ENCODE measurements at places on chromosomes 4 and X.

DNA sequence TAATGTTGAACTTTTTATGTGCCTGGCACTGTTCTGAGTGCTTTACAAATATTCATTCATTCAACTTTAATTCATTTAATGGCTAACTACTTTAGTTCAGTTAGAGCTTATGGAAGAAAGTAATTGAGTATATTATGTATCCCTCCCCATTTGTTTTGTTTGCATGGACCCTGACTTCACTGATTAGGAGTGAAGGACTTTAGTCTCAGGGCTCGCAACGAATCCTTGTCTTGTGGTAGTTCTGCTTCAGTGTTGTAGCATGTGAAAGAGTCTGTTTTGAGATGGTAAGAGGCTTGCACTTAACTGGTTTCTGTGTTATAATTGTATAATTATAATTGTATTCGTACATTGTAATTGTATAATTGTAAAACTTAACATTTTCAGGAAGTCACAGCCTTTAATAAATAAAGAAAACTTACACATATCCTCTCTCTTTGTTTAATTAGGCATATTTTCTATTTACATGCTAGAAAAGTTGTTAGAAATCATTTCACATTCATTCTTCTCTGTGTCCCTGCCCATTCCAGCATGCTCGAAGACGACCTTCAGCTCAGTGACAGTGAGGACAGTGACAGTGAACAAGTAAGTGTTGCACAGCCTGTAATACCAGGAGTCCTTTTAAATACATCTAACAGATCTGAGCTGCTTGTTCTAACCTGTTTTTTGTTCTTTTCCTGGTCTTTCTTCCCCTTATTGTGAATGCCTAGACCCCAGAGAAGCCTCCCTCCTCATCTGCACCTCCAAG, 115.1 kb downstream of the KLHL8 start:
- DNase-seq = no peak

DNA sequence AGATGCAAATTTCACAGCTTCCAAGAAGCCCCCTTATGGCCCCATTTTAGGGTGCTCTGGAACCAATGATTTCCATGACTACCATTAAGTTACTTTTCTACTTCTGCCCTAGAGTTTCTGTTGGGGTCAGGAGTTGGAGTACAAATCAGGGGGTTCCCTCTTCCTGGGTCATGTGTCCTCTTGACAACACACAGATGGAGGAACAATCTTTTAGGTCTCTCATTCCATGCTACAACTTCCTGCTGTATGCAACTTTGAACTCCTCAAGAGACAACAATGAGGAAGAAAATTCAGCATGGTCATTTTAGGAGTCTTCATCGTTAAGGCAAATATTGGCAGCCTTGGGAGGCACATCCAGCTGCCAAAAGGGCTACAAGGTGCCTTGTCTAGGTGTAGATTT, 79.7 kb downstream of the SEL1L3 start:
- no peak for DNase-seq

- DNase-seq = no peak
Measured at GRCh38 chr4:120132935-120133334, 66.3 kb upstream of the MAD2L1 start.

- DNase-seq = no peak
Measured at GRCh38 chr4:172794307-172794703, 374.3 kb upstream of the GALNT7 start.

- no peak for DNase-seq
Measured at GRCh38 chr4:5980436-5981155, 37.6 kb downstream of the C4orf50 start.

DNA sequence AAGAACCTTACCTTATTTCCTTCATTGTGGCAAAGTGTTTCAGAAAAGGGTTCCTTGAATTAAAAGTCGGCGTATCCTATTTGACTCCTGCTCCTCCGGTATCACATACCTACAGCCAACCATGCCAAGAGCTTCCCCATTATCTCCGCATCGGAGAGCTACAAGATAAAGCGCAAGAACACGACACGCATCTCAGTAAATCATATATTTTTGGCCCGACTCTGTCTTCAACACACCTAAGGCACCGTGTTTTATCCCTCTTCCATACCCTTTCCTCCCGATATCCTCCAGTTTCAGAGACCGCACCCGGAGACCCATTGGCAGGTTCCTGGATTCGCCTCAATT, 497 bp upstream of the THAP9 start:
- DNase-seq = no peak

DNA sequence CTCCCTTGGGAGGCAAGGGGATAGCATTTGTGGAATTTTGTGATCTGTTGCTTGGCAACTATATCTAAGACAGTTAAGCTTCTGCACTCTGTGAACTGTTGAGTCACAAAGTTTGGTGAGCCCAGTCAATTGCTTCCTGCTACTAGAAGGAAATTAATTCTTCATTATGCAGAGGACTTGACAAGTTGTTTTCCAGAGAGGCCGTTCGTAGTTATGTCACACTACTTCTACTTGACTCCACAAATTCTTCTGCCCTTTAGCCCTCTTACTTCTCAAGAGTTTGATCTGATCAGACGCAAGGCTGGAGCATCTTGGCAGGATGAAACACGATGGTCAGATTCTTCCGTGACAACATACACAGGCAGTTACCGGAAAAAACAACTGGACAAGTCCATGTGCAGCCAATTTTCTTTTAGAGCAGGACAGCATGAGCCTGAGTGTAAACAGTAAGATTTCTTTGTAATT, at the start of gene C4orf51:
TSS of gene C4orf51 (plus strand) at position 156 of the 465 bp plus-strand sequence. CDS start at position 214, 58 bp downstream.
- DNase-seq = no peak

DNA sequence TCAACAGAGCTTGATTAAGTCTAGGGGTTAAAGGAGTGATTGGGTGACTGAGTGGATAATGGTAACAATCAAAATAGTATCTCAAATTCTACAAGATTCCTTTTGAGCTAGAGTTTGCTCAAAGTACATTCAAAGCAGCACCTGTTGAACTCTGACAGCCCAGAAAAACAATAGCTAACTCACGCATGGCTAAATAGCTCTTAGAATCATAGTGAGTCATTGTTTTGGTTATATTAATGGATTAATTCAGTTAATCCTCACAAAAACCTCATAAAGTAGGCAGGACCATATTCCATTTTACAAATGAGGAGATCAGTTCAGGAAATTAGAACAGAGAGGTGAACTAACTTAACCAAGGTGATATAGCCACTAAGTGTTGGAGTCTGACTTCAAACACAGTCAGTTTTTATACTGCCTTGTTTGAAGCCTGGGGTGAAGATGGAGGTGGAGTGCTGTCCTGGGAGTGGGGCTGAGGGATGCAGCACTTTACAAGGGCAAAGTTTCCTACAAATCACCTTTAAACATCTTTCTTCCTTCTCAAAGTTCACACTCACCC, 35.9 kb upstream of the PPM1K start:
- DNase-seq = no peak

DNA sequence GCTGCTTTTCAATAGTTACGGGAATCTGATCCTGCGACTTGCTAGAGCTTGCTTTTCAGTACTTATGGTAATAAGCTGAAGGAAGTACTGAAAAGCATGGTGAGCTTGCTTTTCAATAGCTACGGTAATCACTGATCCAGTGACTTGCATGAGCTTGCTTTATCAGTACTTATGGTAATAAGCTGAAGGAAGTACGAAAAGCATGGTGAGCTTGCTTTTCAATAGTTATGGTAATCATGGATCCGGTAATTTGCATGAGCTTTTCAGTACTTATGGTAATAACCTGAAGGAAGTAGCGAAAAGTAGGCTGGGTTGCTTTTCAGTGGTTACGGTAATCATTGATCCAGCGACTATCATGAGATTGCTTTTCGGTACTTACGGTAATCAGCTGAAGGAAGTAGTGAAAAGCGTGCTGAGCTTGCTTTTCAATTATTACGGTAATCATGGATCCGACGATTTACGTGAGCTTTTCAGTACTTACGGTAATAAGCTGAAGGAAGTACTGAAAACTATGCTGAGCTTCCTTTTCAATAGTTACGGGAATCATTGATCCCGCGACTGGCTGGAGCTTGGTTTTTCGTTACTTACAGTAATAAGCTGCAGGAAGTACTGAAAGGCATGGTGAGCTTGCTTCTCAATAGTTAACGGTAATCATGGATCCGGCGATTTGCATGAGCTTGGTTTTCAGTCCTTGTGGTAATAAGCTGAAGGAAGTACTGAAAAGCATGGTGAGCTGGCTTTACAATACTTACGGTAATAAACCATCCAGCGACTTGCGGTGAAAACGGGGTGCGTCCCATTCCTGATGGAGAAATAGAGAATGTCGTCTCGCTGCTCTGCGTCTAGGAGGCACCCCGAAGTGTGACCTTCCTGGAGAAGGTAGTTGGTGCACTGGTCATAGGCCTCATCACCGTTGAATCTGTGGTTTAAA, 6.5 kb downstream of the CRLF2 start:
- DNase-seq = no peak

DNA sequence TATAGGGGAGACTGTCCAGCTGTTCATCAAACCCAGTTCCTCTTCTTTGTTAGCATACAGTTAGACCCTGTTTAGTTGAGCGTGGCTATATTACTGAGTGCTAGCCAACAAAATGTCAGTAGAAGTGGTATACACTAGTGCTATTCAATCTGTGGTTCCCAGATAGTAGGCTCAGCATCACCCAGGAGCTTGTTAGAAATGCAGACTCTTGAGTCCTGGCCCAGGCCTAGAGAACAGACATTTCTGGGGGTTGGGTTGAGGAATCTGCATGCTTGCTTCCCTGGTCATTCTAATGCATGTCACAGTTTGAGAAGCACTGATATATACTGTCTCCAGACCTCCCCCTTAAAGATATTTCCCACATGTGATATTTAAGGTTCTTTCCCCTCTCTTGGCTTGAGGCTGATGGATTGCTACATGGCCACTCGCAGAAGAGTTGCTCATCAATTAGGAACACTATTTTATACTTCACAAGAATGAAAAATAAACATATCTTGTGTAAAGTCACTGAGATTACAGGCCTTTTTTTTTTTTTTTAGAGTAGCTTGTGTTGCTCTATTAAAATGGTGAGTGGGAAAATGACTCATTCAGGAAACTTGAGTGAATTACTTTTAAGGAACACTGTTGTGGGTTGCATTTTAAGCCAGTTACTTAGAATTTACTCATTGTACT, 289.0 kb downstream of the STIM2 start:
- DNase-seq = no peak

DNA sequence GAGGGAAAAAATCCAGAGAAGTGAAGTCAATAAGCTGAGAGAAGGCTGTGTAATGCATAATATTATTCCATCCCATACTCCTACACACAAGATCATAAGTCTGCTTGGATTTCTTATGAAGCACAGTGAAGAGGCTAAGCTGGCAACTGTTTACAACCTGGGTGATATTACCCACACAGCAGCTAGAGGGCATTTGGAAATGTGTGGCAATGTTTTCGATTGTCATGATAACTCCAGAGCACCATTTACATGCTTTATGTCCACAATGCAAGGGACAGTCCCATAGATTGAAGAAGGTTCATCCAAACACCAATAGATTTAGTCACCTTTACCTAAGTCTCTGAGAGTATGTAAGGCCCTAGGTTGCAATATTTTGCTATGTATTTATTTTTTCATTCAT, 412.2 kb downstream of the PPP3CA start:
- DNase-seq = no peak

GRCh38 chr4:39369301-39369700, 3.1 kb upstream of the RFC1 start:
- no peak for DNase-seq

DNA sequence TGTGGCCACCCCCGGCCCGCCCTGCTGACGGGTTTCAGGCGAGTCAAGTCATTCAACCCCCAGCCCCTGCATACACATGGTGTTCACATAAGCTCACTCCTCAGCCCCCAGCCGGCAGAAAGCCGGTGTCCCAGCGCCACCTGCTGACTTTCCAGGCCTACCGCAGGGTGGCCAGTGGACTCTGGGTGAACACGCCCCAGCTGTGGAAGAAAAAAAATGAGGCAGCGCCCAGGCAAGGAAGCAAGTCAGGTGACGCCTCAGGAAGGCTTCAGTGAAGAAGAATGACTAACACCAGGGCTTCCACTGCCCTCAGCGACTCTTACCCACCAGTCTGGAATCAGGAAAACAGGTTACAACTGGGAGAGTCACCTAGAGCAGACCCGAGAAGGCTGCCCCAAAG, 15.8 kb downstream of the BCAP31 start:
- DNase-seq = no peak

DNA sequence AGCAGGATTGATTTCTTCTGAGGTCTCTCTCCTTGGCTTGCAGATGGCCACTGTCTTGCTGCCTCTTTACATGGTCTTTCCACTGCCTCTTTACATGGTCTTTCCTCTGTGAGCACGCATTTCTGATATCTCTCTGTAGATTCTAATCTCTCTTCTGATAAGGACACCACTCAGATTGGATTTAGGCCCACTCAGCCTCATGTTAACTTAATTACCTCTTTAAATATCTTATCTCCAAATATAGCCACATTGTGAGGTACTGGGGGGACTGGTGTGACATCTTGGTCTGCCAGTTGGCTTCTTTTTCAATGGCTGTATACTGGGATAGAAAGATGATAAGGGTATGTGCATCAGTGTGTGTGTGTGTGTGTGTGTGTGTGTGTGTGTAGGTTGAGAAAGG, 153.7 kb downstream of the AWAT2 start:
- DNase-seq = no peak

DNA sequence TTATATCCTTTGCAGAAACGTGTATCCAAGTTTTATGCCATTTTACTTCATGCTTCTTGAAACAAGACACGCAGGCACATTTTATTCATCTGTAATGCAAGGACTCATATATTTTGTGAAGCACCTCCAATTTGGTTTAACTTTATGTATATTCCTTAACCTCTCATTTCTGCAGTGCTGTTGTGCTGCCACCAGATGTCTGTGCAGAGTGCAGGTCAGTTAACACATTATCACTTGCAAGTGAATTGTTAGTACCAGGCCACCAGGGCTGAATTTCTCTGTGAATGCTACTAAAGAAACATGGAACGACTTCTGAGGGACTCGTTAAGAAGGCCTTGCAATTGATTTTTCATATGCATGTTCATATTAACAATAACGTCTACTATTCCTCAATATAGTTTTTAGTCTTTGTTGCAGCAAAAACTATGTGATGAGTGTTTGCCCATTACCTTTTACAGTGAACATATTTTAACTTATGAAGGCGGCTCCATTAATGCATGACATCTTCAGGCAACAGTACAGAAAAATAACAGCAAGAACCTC, 770.3 kb downstream of the NLGN4X start:
- no peak for DNase-seq

GRCh38 chr4:189826657-189827056, 114.0 kb upstream of the FRG1 start:
- DNase-seq = no peak

DNA sequence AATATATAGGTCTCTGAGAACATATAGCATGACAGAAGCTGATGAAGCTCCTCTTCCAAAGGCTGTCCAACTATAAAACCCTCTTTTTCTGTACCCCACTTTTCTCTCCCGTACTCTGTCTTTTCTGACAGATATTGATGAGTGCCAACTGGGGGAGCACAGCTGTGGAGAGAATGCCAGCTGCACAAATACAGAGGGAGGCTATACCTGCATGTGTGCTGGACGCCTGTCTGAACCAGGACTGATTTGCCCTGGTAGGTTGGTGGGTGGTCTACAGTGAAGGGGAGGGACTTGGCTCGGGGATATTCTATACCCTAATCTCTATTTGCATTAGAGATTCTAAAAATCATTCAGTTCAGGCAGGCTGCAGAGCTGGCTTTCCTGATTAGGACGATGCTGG, 80.4 kb downstream of the EGF start:
- no peak for DNase-seq

- DNase-seq = no peak
Measured at GRCh38 chr4:93065790-93066189, 762.0 kb downstream of the GRID2 start.
